ENCODE measurements at places on chromosomes 16 and 17.

DNA sequence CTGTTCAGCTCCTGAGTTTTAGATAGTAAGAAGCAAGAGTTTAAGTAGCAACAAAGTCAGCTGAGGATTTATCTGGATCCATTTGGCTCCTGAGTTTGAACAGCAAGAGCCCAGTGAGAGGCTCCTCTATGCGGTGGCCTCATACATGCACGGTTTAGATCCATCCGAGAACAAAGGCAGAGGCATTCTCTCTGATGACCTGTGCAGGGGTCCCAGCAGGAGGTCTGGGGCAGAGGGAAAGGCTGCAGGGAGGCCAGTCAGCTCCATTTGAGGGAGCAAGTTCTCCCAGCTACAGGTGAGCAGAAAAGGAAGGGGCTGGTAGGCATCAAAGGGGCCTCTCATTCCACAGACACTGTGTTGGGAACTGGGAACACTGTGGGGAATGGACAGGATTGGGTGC, 16.5 kb downstream of the PITPNM3 start:
- no peaks in the 10 kb centered on the region for H3K36me3 ChIP-seq
- no peaks in the 10 kb centered on the region for H3K27me3 ChIP-seq
- DNase-seq, result no peak
- no peak overlapping the region for H3K4me3 ChIP-seq
- H3K27ac ChIP-seq, result no peak overlapping the region
- peaks cover 5% of the 10 kb centered on the region for H3K4me1 ChIP-seq

GRCh38 chr17:78524870-78525510, 52.2 kb downstream of the DNAH17 start:
- no peaks in the 10 kb centered on the region for H3K36me3 ChIP-seq
- no peak overlapping the region for H3K27ac ChIP-seq
- no peak overlapping the region for H3K4me3 ChIP-seq
- no peaks in the 10 kb centered on the region for H3K4me1 ChIP-seq

DNA sequence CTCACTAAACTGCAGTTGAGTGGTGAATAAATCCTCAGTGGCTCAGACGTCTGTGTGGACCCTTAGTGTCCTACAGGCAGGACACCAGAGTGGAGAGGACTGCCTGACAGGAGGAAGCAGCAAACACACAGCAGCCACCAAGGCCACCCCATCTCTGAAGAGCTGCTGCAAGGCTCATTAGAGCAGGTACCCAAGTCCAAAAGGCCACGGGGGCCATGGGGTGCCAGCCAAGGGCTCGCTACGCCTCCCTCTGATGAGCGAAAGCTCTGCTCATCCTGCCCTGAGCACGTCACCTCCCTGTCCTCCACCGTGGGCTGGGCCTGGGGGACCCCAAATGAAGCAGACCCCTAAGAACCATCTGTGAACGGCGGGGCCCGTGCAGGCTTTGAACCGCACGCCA, 70.1 kb upstream of the DOC2B start:
- H3K36me3 ChIP-seq, result no peaks in the 10 kb centered on the region
- H3K27ac ChIP-seq, result no peak overlapping the region
- no peaks in the 10 kb centered on the region for H3K27me3 ChIP-seq
- DNase-seq, result no peak

DNA sequence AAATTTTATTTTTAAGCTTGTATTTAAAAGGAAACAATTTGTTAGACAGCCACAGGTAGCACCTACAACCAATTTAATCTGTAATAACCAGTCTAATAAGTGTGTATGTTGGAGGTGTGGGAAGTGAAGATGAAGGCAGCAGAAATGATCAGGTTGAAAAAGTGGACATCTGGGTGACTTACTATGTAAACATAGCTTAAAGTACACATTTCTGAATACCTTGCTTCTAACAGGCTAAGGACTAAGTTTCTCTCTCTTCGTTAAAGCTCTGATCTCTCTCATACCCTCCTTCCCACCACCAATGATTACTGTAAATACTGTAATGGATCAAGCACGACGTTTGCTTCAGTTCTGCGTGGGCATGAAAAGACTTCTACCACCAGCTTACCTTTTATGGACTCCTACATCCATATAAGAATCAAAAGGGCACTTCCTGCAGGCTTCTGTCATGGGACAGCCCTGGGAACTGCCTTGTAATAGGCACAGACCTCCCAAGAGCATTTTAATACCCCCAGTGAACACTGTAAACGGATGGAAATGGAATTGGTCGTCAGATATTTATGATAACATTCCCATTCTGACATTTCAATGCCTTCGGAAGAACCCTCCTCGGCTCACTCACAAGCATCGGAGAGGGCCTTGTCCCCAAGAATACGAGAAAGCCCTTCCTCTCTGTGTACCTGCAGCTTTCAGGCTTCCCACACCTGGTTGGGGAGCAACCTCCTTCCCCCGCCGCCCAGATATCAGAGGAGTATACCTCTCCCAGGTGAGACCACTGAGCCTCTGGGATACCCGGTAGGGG, 700 bp downstream of the CCDC43 start:
- H3K36me3 ChIP-seq, result no peaks in the 10 kb centered on the region
- DNase-seq, result no peak
- no peaks in the 10 kb centered on the region for H3K27me3 ChIP-seq
- H3K27ac ChIP-seq, result no peak overlapping the region
- peaks cover 1% of the 10 kb centered on the region for H3K4me1 ChIP-seq

DNA sequence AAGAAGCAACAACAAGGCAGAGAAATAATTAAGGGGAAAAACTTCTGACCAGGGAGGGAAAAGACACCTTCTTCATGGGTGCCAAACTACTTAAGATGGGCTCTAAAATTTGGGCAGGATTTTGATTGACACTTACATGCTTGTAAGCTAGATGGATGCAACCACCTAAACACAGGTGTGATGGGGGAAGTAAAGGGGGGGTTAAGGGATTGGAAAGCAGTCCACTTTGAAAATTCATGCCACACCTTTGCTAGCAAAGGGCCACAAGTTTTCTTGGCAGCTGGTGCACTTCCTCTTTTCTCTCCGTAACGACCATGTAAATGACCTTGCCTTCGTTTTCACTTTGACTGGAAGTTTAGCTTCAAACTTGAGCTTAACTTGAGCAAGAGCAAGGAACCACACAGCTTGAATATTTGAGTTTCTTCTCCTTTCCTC, 14.3 kb upstream of the PRKAR1A start:
- H3K4me3 ChIP-seq, result no peak overlapping the region
- no peaks in the 10 kb centered on the region for H3K4me1 ChIP-seq
- H3K27ac ChIP-seq, result no peak overlapping the region

DNA sequence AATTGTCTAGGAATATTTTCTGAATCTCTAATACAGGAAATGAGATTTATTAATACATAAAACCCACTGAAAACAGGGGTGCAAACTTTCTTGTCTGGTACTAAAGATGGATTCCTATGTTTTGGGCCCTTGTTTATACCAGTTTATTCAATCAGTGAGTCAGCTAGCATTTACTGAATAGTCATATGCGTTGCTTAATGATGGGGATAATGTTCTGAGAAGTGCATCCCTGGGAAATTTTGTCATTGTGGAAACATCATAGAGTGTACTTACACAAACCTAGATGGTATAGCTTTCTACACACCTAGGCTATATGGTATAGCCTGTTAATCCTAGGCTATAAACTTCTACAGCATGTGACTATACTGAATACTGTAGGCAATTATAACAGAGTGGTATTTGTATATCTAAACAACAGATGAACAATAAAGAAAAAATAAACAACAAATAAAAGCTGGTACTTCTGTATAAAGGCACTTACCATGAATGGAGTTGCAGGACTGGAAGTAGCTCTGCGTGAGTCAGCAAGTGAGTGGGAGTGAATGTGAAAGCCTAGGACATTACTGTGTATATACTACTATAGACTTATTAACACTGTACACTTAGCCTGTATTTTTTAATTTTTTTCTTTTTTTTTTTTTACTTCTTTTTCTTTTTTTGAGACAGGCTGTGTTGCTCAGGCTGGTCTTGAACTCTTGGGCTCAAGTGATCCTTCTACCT, 63.7 kb downstream of the SIAH1 start:
- no peaks in the 10 kb centered on the region for H3K27me3 ChIP-seq
- no peaks in the 10 kb centered on the region for H3K4me1 ChIP-seq
- no peaks in the 10 kb centered on the region for H3K36me3 ChIP-seq
- H3K4me3 ChIP-seq, result no peak overlapping the region

GRCh38 chr17:31299624-31300023, 2.6 kb upstream of the OMG start:
- no peaks in the 10 kb centered on the region for H3K4me1 ChIP-seq
- no peak for DNase-seq
- H3K4me3 ChIP-seq, result no peak overlapping the region
- H3K27me3 ChIP-seq, result no peaks in the 10 kb centered on the region

DNA sequence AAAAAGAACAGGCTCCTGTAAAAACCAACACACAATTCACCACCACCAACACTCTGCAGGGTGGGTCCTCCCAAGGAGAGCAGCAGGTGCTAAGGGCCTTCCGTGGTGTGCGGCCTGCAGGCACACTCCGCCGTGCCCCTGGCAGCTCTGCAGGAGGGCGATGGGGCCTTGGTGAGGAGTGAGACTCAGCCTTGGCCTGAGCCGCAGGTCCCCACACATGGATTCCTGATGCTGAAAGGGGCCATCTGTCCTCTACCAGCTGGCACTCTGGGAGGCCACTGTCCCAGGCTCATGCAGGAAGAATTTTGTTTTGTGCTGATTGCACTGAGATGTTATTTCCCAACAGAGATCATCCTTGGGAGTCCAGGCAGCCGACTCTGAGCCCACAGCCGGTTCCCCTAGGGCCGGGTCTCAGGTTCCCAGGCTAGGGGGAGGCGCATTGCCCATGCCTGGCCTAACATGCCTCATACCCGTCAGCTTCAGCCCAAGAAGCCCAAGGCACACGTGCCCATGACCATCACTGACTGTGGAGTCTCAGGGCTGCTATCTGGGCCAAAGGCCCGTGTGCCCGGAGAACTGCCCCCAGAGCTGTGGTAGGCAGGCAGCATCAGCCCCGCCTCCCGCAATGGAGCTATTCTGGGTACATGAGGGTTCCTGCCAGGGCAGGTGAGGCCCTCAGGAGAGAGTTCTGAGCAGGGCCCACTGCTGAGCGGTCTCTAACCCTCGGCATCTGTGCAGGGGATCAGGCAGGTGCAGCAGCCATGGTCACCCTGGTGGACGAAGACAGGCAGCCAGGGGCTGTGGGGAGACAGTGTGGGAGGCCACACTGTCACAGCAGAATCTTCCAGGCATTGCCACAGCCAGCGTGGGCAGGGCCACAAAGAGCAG, 97.9 kb upstream of the ZNF469 start:
- H3K36me3 ChIP-seq, result no peaks in the 10 kb centered on the region
- H3K4me3 ChIP-seq, result no peak overlapping the region
- DNase-seq, result no peak
- no peak overlapping the region for H3K27ac ChIP-seq
- H3K27me3 ChIP-seq, result no peaks in the 10 kb centered on the region

DNA sequence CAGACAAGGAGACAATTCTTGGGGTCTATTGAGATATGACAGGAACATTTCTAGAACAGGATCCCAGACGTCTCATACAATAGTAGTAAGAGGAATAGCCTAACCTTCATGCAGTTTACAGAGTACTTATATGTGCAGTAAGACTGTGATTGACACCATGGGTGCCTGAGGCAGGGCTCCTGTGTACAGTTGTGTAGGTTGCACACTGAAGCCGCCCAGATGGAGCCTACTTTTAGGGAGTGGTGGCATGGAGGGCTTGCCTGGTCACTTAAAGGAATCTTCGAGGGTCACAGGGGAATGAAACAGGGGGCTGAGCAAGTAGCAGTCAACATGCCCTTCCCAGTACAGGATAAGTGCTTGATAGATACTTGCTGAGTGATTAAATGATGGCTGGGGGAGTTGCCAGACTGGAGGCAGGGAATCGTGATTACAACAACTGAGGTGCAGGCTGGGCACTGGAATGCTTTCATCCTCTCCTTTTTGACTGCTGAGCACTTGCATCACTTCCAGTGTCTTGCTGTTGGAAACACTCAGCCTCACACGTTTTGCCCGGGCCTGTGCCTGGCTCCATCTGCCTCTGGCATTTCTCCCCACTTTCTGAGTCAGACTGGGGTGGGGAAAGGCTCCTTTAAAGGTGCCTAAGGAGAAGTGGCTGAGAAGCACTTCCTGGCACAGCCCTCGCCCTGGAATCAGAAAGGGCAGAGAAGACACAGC, 71.0 kb downstream of the COPRS start:
- H3K27ac ChIP-seq, result no peak overlapping the region
- no peak overlapping the region for H3K4me3 ChIP-seq
- DNase-seq, result no peak
- H3K36me3 ChIP-seq, result no peaks in the 10 kb centered on the region
- peaks cover 1% of the 10 kb centered on the region for H3K4me1 ChIP-seq

GRCh38 chr16:8619671-8620370, 1.7 kb upstream of the METTL22 start:
- no peak for DNase-seq
- no peaks in the 10 kb centered on the region for H3K4me1 ChIP-seq
- no peaks in the 10 kb centered on the region for H3K36me3 ChIP-seq

DNA sequence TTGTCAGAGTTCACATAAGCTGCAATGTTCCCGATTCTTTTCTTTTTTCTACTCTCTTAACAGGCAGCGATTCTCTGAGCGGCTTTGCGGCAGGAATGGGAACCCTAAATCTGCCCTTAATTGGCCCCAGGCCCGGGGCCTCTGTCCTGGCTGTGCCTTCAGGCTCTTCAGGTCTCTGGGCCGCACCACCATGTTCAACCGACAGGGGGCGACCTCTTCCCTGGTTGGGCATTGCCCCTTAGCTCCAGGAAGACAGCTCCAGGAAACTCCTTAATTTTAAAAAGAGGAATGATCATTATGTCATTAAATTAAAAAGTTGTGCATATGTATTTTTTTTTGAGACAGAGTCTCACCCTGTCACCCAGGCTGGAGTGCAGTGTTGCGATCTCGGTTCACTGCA, 20.3 kb downstream of the CACNG5 start:
- no peaks in the 10 kb centered on the region for H3K4me1 ChIP-seq
- H3K27ac ChIP-seq, result no peak overlapping the region
- H3K36me3 ChIP-seq, result no peaks in the 10 kb centered on the region
- H3K4me3 ChIP-seq, result no peak overlapping the region
- DNase-seq, result no peak

- DNase-seq, result no peak
- peaks cover 62% of the 10 kb centered on the region for H3K36me3 ChIP-seq
- no peaks in the 10 kb centered on the region for H3K27me3 ChIP-seq
- H3K4me3 ChIP-seq, result no peak overlapping the region
- H3K27ac ChIP-seq, result no peak overlapping the region
Measured at GRCh38 chr17:36505171-36505570, 18.7 kb downstream of the ZNHIT3 start.

DNA sequence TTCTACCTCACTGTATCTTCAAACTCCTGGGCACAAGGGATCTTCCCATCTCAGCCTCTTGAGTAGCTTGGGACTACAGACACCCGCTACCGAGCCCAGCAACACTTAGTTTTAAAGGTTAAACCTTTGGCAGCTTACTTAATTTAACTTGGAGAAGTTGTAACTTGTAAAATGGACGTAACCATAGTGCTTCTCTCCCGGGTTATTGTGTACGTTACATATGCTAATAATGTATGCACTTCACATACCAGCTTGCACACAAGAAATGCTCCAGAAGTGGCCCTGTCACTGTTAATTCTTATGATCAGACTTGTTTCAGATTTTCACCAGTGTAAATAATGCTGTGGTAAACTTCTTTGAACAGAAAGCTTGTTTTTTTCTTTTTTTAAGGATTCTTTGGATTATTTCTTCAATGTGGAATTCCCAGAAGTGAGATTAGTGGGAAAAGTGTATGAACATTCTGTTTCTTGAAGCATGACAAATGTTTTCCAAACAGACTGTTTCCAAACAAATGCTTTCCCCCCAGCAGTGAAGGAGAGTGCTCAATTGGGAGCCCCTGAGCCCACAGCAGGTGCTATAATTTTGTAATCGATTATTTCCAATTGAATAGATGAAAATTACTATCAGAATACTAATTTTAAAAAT, 61.5 kb downstream of the EPN2 start:
- no peaks in the 10 kb centered on the region for H3K36me3 ChIP-seq
- no peak overlapping the region for H3K27ac ChIP-seq
- no peak for DNase-seq
- H3K27me3 ChIP-seq, result no peaks in the 10 kb centered on the region

Measured in iPS DF 6.9 (cell line).